ENCODE measurements at places on chromosomes 7 and 10. TPM values are rescaled to one million over a fixed set of nuclear protein-coding genes. Genes with fewer than 3 reads are reported as not detected.

The TSPAN33 gene
- total RNA-seq: 10.4 TPM

The FAM25C gene
- total RNA-seq: not detected

The TRIM74 gene
- 2.4 TPM for total RNA-seq

The BCL7B gene
- 34.5 TPM for total RNA-seq

The ADARB2 gene
- total RNA-seq: 0.13 TPM

The HOXA1 gene
- 0.30 TPM for total RNA-seq

The CHN2 gene
- total RNA-seq: 20.7 TPM

The OGDHL gene
- total RNA-seq: 9.5 TPM

DNA sequence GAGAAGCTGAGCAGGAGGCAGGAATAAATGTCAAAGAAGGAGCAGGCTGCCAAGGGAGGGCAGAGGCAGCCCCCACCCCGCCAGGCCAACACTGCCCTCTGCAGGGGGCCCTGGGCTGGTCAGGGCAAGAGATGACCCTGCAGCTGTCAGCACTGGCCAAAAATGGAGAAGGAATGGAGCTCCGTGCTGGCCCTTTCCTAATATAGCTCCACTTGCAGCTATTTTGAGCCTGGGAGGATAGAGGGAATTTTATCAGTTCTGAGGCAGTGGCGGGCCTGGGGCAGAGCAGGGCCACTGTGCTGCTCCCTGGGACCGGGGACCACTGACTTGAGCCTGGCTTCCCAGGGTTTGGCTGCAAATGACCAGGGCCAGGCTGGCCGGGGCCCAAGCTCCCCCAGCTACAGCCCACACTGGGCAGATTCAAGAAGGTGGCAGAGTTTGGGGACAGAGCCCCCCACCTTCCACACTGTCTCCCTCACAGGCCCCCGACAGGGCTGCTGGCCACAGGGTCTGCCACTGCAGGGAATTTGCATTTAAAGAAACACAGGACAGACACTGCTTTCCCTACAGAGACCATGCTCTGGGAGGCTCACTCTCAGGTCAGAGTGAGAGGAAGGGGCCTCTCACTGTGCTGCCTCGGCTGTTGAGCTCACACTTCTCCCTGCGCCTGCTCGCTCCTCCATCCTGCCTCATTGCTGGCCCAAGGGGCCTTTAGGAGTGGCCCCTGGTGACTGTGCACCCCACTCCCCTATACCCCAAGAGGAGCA lies 16.2 kb downstream of the LDB3 start:
- no peak overlapping the region for H3K27ac ChIP-seq
- DNase-seq: peak; percentile 37
- H3K36me3 ChIP-seq: no peaks in the 10 kb centered on the region
- no peaks in the 10 kb centered on the region for H3K4me1 ChIP-seq
- H3K4me3 ChIP-seq: no peak overlapping the region

- no peak overlapping the region for H3K27ac ChIP-seq
- no peak overlapping the region for H3K4me3 ChIP-seq
- DNase-seq: no peak
- H3K36me3 ChIP-seq: no peaks in the 10 kb centered on the region
- H3K4me1 ChIP-seq: no peaks in the 10 kb centered on the region
Measured at GRCh38 chr7:1761097-1761496, 91.0 kb downstream of the ELFN1 start.

DNA sequence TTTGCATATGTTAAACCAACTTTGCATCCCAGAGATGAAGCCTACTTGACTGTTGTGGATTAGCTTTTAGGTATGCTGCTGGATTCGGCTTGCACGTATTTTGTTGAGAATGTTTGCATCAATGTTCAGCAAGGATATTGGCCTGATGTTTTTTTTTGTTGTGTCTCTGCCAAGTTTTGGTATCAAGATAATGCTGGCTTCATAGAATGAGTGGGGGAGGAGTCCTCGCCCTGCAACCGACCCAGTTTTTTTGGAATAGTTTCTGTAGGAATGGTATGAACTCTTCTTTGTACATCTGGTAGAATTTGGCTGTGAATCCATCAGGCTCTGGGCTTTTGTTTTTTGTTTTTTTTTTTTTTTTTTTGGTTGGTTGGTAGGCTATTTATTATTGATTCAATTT lies 147.9 kb downstream of the AHR start:
- DNase-seq: no peak
- no peak overlapping the region for H3K27ac ChIP-seq
- H3K4me3 ChIP-seq: no peak overlapping the region
- H3K4me1 ChIP-seq: no peaks in the 10 kb centered on the region
- no peaks in the 10 kb centered on the region for H3K36me3 ChIP-seq

DNA sequence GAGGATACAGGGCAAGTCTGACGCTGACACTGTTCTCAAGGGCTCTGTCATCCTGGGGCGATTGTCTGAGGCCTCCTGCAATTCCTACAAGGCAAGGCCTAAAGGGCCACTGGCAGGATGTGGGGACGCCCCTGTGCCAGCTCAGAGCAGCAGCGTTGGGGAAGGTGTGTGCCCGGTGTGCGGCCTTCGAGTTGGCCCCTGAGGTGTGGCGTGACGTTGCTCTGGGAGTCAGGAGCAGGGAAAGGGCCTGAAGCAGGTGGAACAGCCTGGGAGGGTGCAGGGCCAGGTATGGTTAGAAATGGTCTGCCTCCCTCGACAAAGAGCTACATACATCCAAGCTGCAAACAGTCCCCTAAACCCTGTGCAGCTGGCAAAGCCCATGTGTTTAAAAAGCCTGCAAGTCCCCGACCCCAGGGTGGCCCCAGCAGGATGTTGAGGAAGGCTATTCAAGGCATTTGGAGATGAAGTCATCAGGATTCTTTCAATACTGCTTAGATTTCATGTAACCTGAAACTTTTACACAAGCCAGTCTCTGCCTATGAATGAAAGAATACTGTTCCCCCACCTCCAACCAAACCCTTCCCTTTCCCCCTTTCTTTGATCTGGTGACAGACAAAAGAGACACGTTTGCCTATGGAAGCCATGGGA lies 142.5 kb upstream of the TNS3 start:
- no peaks in the 10 kb centered on the region for H3K36me3 ChIP-seq
- no peak overlapping the region for H3K4me3 ChIP-seq
- DNase-seq: peak; percentile 46
- H3K4me1 ChIP-seq: peaks cover 23% of the 10 kb centered on the region

DNA sequence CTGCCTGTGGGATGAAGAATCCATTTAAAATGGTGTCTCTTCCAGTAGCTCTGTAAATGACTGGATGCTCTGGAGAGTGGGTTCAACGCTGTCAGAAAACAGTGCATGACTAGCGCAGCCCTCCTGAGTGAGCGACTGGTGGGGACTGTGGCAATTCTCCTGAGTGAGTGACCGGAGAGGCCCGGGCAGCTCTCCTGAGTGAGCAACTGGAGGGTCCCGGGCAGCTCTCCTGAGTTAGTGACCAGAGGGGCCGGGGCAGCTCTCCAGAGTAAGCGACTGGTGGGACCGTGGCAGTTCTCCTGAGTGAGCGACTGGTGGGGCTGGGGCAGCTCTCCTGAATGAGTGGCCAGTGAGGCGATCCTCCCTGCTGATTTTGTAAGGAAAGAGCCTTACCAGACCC lies 85.5 kb downstream of the WDR37 start:
- H3K36me3 ChIP-seq: no peaks in the 10 kb centered on the region
- DNase-seq: no peak
- H3K4me1 ChIP-seq: no peaks in the 10 kb centered on the region
- no peak overlapping the region for H3K4me3 ChIP-seq
- no peaks in the 10 kb centered on the region for H3K27me3 ChIP-seq

- no peaks in the 10 kb centered on the region for H3K27me3 ChIP-seq
- DNase-seq: no peak
- H3K36me3 ChIP-seq: no peaks in the 10 kb centered on the region
- no peak overlapping the region for H3K4me3 ChIP-seq
Measured at GRCh38 chr7:66157060-66157459, 42.4 kb downstream of the CRCP start.

GRCh38 chr10:116602648-116603400 lies 12.1 kb downstream of the PNLIPRP1 start:
- no peaks in the 10 kb centered on the region for H3K36me3 ChIP-seq
- no peak for DNase-seq
- peaks cover 7% of the 10 kb centered on the region for H3K27me3 ChIP-seq
- no peak overlapping the region for H3K4me3 ChIP-seq
- no peaks in the 10 kb centered on the region for H3K4me1 ChIP-seq

- no peaks in the 10 kb centered on the region for H3K27me3 ChIP-seq
- no peak for DNase-seq
- H3K27ac ChIP-seq: peak overlapping the region; percentile 59
- peak overlapping the region; percentile 97 for H3K4me3 ChIP-seq
- H3K4me1 ChIP-seq: peaks cover 22% of the 10 kb centered on the region
Measured at GRCh38 chr7:195010-195829, 2.8 kb downstream of the FAM20C start.

DNA sequence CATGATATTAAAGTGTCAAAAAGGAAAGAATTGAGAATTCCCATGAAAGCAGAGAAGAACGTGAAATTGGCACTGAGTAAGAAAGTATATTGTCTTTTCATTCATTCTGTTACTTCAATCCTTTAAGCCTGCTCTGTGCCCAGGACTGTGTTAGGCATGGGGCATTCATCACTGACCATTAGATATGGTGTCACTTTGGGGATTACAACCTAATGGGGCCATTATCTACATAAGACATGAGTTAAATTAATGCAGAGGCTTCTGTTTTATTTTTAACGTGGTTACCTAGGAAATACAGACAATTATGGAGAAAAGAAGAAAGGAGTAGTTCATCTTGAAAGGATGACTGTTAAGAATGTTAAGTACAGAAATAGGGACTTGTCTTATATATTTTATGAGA lies 163.5 kb upstream of the LRGUK start:
- no peak for DNase-seq
- H3K4me1 ChIP-seq: no peaks in the 10 kb centered on the region
- H3K27ac ChIP-seq: no peak overlapping the region

DNA sequence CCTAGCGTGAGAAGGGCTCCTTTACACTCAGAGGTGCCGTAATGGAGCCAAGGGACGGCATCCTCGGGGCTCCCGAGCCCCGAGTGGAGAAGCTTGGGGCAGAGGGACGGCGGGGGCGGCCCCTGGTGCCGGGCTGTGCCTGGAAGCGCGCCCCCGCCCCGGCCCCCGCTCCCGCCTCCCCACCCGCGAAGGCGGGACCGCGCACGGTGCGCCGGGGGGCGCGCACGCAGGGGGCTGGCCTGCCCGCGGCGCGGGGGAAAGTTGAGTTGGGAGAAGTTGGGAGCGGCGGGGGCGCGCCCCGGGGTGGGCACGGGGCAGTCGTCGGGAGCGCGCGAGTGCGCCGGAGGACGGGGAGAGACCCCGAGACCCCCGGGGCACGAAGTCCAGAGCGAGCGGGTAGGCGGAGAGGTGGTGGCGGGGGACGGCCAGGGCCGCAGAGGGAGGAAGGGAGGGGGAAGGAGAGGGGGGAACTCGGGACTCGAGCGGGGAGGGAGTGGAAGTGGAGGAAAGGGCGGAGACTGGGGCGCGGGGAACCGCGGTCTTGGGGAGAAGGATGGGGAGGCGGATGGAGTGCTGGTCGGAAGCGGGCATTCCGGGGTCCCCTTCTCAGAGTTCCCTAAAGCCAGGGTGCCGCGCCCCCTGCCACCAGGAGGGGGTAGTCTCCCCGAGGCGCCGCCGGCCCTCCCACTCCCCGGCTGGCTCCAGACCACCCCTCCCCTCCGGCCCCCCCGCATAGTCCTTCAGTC lies at the start of gene SLC4A2:
Gene SLC4A2, plus strand, starts transcription at position 223 of the 746 bp plus-strand sequence. CDS start 2,399 bp downstream, outside the sequence.
- H3K27ac ChIP-seq: peak within 1 kb of the TSS; percentile 97
- no peaks in the 10 kb centered on the region for H3K36me3 ChIP-seq
- DNase-seq: peak; percentile 90
- peaks cover 44% of the 10 kb centered on the region for H3K4me1 ChIP-seq

DNA sequence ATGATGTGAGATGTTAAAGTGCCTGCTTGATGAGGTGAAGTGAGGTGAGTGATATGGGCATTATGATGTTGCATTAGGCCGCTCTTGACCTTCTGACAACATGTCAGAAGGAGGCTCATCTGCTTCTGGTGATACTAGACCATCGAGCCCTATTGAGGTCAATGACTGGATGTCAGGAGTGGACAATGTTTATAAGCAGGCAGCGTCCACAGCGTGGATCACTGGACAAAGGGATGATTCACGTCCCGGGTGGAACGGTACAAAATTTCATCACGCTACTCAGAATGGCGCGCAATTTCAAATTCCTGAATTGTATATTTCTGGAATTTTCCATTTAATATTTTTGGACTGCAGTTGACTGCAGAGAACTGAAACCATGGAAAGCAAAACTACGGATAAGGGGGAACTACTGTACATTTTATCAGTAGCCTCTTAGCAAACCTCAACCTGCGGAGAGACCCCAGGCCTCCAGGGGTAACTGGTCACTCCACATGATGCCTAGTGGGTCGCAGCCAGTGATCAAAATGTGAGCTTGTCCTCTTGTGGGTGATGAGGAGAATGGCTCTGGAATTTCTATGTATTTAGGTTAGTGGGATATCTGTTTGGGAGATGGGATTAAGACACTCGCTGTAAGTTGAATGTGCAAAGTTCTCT lies 5.7 kb upstream of the ZCCHC24 start:
- peak overlapping the region; percentile 83 for H3K27ac ChIP-seq
- no peak for DNase-seq
- H3K27me3 ChIP-seq: no peaks in the 10 kb centered on the region
- H3K4me3 ChIP-seq: no peak overlapping the region
- no peaks in the 10 kb centered on the region for H3K36me3 ChIP-seq

DNA sequence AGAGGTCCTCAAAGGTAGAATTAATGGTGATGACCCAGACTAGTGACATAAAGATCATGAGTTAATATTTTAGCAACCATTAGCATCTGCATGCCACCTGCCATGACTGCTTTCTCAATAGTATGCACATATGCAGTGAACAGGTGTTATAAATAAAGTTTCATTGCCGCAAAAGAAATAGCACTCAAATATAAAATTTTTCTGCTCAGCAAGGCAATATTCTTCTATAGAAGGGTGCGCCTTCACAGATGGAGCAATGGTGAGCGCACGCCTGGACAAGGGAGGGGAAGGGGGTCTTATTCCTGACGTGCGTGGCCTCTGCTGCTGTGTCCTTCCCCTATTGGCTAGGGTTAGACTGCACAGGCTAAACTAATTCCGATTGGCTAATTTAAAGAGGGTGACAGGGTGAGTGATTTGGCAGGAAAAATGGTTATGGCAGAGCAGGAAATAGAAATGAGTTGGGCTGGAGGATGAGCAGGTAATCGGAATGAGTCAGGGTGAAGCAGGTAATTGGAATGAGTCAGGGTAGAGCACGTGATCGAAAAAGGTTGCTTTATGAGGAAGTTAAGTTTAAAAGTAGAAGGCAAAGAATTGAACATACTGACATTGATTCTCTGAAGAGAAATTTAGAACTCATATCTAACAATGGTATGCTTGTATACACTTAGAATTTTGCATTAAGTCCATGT lies 24.7 kb upstream of the TRIM24 start:
- no peak overlapping the region for H3K4me3 ChIP-seq
- no peaks in the 10 kb centered on the region for H3K27me3 ChIP-seq
- no peak for DNase-seq
- H3K27ac ChIP-seq: no peak overlapping the region
- no peaks in the 10 kb centered on the region for H3K4me1 ChIP-seq
- no peaks in the 10 kb centered on the region for H3K36me3 ChIP-seq

DNA sequence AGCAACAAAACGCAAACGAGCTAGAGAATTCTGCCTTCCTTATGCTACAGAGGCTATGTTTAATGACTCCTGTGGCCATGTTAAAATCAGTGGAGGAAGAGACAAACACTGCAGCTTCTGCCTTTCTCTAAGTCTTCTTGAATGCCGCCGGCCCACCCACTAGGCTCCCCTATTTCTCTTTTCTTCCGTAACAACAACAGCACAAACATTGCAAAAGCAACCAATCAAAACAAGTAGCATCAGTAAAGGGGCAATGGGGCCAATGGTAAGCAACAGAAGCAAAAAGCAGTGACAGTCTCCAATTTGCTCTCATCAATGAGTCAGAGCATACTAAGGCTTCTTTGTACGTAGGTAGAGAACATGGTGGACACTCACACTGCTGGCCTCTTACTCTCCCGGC lies 26.8 kb downstream of the DNAJC1 start:
- no peak for DNase-seq
- H3K36me3 ChIP-seq: no peaks in the 10 kb centered on the region
- no peaks in the 10 kb centered on the region for H3K4me1 ChIP-seq
- no peak overlapping the region for H3K27ac ChIP-seq
- H3K27me3 ChIP-seq: no peaks in the 10 kb centered on the region

Data from hepatocyte (in vitro differentiated cells).